ENCODE measurements at places on chromosomes 4 and X.
A peak's percentile ranks its signal among the peaks of the same experiment; 100 is the strongest.

DNA sequence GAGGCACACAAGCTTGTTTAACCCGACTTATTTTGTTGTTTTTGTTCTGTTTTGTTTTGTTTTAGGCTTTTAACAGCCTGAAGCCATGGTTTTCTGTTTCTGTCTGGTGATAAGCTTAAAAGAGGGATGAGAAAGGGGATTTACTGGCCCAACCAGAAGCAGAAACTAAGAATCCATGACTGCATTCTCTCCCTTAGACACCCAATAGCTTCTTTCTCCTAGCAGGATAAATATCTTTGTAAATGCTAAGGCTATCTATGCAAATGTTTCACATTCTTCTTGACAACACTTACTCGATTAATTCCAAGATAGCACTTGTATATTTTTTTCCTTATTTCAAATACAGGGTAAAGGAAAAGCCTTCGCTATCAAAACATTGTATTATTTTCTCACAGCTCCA lies 53.7 kb upstream of the SMAD1 start:
- no peak for DNase-seq

DNA sequence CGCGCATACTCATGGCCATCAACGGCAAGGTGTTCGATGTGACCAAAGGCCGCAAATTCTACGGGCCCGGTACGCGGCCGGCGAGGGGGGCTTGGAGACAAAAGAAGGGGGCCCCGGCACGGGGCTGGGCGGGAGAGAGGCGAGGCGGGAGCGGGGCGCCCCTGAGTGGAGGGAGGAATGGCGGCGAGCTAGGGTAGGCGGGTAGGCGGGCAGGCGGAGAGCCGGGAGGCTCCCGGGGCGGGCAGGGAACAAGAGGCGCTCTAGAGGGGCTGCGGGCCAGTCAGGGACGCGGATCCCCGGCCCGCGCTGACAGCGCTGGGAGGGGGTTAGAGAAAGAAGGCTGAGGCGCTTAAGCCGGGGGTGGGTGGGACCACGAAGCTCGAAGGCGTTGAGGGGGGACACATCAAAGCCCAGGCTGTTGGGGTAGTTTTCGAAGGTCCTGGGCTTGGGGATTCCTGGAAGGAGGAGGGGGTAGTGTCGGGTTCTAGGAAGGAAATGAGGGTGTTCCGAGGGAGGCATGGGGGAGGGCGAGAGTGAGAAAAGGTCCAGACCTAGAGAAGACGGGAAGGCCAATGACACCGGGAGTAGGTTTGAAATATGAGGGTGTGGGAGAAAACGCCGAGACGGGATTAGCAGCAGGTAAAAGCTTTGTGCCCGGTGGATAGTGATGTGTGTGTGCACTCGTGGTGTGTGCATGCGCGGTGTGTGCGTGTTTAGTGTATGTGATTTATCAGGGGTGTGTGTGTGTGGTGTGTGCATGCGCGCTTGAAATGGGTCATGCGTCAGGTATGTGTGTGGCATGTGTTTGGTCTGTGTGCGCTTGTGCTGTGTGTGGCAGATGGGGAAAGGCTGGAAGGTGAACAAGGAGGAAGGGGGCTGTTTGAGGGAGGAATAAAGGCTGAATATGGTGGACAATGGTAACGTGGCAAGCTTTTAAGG lies 807 bp downstream of the PGRMC1 start:
- peak; percentile 71 for DNase-seq

- DNase-seq = no peak
These were observed 45.3 kb downstream of the TBCK start for GRCh38 chr4:106270736-106271135.

DNA sequence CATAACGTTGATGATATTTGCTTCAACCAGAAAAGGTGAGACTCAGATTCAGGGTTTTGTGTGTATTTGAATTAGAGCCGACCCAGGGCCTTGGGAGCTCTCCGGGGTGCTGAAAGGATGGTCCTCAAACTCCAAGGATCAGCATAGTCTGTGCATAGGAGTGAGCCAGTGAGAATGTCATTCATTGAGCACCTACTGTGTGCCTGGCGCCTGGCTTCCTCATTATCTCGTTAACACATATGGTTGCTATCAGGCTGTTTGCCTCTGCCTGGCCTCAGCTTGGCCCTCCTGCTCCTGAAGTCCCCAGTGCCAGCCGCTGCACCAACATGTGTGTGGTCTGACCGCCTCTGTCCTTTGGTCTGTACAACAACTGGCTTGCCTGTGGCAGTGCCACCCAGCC lies 25.1 kb upstream of the JAKMIP1 start:
- DNase-seq = peak; percentile 27

DNA sequence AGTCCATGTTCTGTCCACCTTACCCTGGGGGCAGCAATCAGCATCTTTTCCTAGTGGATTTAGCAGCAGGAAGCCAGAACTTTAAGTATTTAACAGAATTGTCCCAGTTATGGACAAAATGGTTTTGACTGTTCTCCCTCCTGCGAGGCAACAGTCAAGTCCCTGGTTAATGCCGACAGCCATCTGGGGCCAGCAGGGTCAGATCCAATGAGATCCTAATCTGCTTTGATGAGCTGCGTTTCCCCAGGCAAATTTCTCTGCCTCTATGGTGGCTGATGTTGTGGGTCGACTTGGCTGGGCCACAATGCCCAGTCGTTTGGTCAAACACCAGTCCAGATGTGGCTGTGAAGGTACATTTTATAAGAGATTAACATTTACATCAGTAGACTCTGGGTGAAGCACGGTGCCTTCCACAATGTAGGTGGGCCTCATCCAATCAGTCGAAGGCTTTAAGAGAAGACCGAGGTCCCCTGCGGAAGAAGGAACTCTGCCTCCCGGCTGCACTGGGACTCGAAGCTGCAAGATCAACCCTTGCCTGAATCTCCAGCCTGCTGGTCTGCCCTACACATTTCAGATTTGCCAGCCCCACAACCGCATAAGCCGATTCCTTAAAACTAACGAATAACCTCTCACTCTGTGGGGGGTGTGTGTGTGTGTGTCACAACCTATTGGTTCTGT lies 89.0 kb upstream of the C4orf50 start:
- no peak for DNase-seq

- DNase-seq = no peak
These were observed 65.8 kb downstream of the RGS12 start for GRCh38 chr4:3358656-3359055.

DNA sequence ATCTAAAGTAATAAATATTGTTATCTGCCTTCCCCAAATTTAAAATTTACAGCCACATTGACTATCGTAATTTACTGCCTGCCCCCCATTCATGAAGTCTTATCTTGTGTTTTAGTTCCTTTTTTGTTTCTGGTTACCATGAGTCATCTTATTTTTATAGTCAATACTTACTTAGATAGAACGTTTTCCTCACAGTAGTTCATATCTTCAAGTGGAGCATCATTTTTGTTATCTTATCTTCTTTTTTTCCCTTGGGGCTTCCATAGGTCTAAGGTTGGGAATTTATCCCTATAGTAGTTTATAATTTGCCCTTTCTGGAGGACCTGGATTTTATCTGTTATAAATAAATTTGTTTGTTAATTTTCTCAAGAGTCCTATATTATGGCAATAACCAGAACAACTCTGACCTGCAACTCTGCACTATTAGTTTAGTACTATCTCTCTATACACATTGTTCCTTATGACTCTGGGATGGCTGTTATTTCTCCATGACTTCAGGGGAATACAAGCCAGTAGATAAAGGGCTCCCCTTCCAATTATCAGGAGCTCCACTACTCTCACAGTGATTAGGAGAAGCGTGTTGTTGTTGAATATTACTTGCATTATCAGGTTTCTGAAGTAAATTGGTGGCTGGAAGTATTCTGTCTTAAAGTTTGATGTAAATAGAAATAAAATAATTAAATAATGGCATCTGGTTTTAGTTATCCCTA lies 330.6 kb downstream of the GALNTL6 start:
- DNase-seq = peak; percentile 13

- DNase-seq = peak; percentile 28
These were observed 24.0 kb downstream of the MEPE start for GRCh38 chr4:87856816-87857215.

DNA sequence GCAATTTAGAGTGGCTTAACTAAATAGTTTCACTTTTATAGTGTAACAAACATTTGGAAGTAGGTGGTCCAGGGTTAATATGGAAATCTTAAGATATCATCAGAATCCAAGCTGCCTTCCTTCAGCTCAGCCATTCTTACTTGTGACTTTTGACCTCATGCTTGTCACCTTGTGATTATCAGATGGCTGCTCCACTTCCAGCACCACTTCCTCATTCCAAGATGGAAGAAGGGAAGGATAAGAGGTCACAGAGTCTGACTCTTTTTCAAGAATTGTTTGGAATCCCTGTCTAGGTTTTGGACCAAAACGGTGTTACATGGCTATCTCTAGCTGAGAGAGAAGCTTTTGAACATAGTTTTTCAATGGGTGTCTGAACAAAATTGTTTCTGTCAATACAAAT lies 39.9 kb downstream of the MTTP start:
- no peak for DNase-seq

DNA sequence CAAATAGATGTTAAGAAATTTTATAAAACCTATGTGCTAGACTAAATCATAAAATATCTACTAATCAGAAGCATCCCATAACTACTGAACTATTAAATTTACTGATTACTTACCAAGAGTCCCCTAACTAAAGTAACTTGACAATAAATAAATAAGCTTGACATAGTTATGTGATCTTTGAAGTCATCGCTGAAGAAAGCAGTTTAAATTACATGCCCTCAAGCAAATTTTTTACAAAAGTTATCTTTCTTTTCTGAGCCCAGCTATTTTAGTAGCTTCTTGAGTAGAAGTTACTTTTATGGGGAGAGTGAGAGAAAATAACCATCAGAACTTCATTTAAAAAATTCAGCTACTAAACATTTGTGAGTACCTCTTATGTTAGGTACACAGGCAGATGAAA lies 150.9 kb upstream of the FAM241A start:
- DNase-seq = no peak

GRCh38 chr4:82802911-82803310 lies 4.3 kb upstream of the SCD5 start:
- no peak for DNase-seq

DNA sequence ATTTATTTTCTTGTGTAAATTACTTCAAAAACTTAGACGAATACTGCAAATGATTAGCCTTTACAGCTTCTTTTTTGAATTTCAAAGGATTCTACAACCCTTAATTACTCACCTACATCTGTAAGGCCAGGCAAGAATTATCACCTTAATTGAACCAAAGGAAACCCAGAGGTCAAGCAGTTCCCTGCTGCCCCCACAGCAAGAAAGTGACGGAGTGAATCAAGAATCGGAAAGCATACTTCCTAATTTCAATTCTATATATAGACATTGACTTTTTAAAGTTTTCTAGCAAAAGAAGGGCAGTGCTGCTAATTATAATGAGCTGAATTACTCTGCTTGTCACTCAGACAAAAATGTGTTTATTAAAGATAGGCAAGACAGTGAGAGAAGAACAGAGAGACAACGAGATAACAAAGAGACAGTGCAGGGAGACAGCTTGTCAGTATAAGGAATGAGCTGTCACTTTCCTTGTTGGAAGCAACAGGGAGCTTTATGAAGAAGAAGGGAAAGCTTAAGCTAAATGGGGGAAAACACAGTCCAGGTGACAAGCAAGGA lies 47.5 kb upstream of the SPANXN4 start:
- DNase-seq = no peak

- no peak for DNase-seq
These were observed 183.1 kb upstream of the MXRA5 start for GRCh38 chrX:3529466-3530010.

- no peak for DNase-seq
These were observed 93.0 kb upstream of the ADRA2C start for GRCh38 chr4:3673176-3673575.

DNA sequence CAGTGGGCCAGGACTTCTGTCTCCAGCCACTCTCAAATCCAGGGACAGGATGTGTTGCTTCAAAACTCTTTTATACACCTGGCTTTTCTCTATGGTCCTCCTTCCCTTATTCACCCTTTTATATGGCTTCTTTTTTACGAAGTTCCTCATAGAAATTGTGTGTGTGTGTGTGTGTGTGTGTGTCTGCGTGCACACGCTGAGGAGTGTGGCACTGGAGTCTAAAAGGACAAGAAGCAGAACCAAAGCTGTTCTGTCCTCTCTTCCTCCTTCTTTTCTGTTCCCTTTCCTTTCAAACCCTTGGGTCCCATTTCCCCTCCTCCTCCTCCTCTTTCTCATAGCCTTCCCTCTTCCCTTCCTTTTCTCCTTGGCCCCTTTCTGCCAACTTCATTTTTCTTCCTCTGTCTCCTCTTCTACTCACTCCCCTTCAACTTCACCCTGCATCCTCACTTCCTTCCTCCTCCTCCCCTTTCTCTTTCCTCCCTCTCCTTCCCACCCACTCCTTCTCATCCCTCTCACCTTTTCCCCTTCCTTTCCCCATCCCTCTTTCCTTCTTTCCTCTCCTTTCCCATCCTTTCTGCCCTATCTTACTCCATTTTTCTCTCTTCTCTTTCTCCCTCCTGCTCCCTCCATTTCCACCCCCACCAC lies 360.5 kb downstream of the MID1IP1 start:
- DNase-seq = no peak

- DNase-seq = no peak
These were observed 2.1 kb upstream of the FAM9A start for GRCh38 chrX:8803326-8803725.

DNA sequence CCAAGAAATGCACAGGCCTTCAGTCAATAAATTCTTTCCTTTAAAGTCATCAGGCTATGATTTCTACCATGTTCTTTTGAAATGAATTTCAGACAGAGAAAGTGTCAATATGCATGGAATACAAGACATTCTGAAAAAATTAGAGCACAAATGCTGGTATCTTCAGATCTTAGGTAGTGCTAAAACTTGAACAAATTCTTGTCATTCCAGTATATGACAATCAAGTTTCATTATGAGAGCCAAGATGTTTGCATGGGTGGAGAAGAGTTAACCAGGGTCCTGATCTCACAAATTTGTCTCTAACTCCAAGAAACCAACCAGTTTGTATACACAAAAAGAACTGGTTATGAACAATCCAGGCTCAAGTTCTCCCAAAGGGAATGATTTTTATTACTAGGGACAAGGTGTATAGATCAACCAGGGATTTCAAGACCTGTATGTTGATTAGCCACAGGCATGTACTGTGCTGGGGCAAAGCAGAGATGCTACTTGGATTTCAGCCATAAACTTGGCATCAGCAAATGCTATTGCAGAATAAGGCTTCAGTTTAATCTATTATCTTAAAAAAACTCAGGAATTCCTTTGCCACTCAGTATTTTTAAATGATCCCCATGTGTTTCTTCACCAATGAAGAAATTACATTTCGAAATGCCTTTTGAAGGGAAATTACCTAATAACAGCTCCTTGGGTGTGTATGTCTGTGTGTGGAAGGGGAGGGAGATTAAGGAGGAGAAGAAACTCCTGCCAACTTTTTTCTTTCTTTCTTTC lies 69.7 kb downstream of the FANCB start:
- DNase-seq = peak; percentile 39

- peak; percentile 55 for DNase-seq
These were observed 373.0 kb upstream of the RASGEF1B start for GRCh38 chr4:81844717-81845116.

GRCh38 chr4:159047478-159048165 lies 55.3 kb upstream of the RAPGEF2 start:
- DNase-seq = peak; percentile 62

DNA sequence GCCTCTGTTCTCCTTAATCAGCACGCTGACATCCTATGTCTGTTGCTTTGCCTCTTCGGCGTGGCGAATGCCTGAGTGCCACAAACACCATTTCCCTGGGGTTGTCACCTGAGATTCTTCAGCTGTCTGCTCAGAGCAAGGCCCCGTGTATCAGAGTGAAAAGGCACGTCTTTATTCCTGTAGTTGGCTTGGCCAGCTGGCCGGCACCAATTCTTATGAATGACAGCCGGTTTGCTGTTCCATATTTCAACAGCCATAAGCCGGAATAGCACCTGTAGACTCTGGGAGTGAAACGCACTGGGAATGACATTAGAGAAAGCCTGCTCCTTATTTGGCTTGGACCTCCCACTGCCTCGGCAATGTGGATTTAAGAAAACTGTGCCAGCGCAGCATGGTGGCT lies 89.3 kb downstream of the MGST2 start:
- no peak for DNase-seq

Data from EH (cell line).